ENCODE measurements at places on chromosomes 1 and 21. TPM values are rescaled to one million over a fixed set of nuclear protein-coding genes. Genes with fewer than 3 reads are reported as not detected.

Gene RIMS3
- 6.9 TPM for total RNA-seq

Gene SLAMF8
- total RNA-seq, result 33.8 TPM

Gene RIMKLA
- 0.43 TPM for total RNA-seq

Gene ILDR2
- 0.52 TPM for total RNA-seq

Gene PTPN7
- 33.1 TPM for total RNA-seq

Gene FNDC5
- total RNA-seq, result not detected

Gene GBP4
- total RNA-seq, result 63.5 TPM

Gene OR2G6
- 0.39 TPM for total RNA-seq

Gene ARHGEF16
- total RNA-seq, result 0.23 TPM

Gene TRIM17
- total RNA-seq, result 6.6 TPM

Gene LCE3D
- not detected for total RNA-seq

Gene COQ8A
- total RNA-seq, result 37.2 TPM

Gene FAM72B
- total RNA-seq, result 4.2 TPM

Gene EPRS1
- 59.6 TPM for total RNA-seq

Gene PTPN14
- total RNA-seq, result 22.4 TPM

Gene KCND3
- 7.1 TPM for total RNA-seq

Gene CLCNKA
- not detected for total RNA-seq

Gene SERPINC1
- total RNA-seq, result not detected

Gene RGS13
- 0.36 TPM for total RNA-seq

Gene C1QB
- total RNA-seq, result 1,175 TPM

Gene SELENBP1
- 82.5 TPM for total RNA-seq

Gene PTGFR
- total RNA-seq, result 2.4 TPM

Gene SLC25A34
- total RNA-seq, result 1.5 TPM

Gene C1orf167
- total RNA-seq, result not detected

Gene FBXO44
- 21.6 TPM for total RNA-seq

Gene WDR64
- total RNA-seq, result not detected

Gene ORC1
- 4.6 TPM for total RNA-seq

Gene SAMD11
- total RNA-seq, result 15.9 TPM

Gene RNU1-4
- total RNA-seq, result 6,234 TPM

Gene SEMA6C
- total RNA-seq, result 4.7 TPM

Gene ERICH3
- not detected for total RNA-seq

Gene SYT11
- 10.2 TPM for total RNA-seq

Gene PLD5
- total RNA-seq, result 0.75 TPM

Gene TNFRSF8
- total RNA-seq, result 7.6 TPM

Gene FBXO2
- 4.9 TPM for total RNA-seq

Gene ST7L
- 22.2 TPM for total RNA-seq

Gene OMA1
- 40.1 TPM for total RNA-seq

Measured in spleen (tissue), 13 donors.